Left ventricle myocardium superior (tissue), 1 donor: ENCODE measurements at places on chromosomes 7 and 10. TPM values are rescaled to one million over a fixed set of nuclear protein-coding genes. Genes with fewer than 3 reads are reported as not detected.
A peak's percentile ranks its signal among the peaks of the same experiment; 100 is the strongest.

CXCL12 gene
- total RNA-seq, result 136 TPM

GBX1 gene
- 1.5 TPM for total RNA-seq

ABCB1 gene
- 4.8 TPM for total RNA-seq

ELFN1 gene
- total RNA-seq, result 12.0 TPM

CALCR gene
- total RNA-seq, result not detected

DGKB gene
- total RNA-seq, result 0.47 TPM

ERVW-1 gene
- total RNA-seq, result not detected

STK31 gene
- not detected for total RNA-seq

DNA sequence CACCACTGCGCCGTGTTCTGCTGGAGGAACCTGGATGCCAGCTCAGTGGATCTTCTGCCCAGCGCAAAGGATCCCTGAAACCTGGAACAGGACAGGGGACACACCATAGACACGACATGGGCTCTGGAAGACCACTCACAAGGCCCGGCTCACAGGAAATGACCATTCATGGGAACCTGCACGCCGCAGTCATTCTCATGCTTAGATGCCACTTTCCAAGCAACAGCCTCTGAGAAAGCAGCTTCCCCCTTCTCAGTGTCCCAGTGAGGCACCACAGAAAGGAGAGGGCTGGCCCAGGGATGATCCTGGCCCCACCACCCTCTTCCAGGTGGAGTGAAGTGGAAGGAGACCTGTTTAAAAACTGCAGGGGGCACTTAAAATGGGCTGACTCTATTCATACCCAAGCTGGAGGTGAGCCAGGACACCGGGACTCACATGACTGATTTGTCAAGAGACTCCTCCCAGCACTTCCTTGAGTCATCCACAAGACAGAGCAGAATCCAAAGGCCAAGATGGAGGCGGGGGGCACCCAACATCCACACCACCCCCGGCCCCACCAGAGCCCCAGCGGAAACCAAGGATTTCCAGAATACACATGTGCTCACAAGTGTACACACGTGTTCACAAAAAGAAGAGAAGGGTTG lies 11.2 kb downstream of the CTBP2 start:
- peak; percentile 62 for DNase-seq

GRCh38 chr7:101258243-101258731 lies 13.4 kb upstream of the FIS1 start:
- DNase-seq, result no peak

DNA sequence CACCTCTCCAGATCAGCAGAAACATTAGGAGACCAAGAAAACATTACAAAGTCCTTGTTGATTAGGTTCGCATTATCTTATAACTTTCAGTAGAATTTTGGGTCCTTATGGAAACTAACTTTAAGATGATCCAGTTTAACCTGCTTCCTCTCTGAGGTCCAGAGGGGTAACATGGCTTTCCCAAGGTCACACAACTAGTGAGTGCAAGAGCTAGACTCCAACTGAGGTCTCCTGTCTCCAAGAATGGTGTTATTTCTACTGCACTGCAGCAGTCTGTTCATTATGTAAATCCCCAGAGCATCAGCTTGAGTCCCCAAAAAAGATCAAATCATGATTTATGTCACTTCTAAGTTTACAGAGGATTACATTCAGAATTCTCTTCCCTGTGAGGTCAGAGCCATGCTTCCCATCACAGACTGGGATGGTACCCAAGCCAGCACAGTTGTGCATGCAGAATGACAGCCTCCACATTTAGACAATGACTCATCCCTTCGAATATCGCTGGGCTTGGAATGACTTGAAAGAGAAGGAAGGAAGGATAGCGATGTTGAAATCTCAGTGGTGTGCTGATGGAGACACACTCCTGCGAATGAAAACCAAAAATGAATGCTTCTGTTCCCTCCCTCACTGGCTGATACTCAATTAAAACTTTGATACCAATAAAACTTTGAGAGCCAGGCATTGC lies 163.1 kb upstream of the PLXNA4 start:
- DNase-seq, result no peak

GRCh38 chr10:73246322-73246645 lies 771 bp downstream of the DNAJC9 start:
- DNase-seq, result no peak

DNA sequence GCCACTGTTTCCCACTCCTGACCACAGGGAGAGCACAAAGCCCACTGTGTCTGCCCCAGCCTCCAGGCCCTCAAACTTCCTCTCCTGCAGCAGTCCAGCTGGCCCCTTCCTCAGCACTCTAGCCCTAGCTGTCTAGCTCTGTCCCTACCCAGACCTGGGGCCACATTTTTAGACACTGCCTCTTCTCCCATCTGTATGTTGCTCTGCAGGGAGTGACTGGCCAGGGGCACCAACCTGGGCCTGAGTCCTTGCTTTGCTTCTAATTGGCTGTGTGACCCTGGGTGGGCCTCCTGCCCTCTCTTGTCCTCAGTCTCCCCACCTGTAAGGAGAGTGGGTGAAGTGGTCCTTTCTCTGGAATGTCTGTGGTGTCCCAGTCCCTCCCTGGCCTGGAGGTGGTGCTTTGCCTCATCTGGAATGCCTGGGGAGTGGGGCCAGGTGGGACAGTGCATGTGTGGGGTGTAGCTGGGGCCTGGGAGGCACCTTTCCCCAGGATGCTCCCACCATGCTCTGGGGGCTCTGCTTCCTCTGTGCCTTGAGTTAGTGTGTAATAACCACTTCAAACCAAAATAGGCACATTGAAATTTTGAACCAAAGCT lies 25.1 kb downstream of the AQP1 start:
- no peak for DNase-seq

GRCh38 chr7:123398921-123399320 lies 135.5 kb downstream of the IQUB start:
- no peak for DNase-seq

DNA sequence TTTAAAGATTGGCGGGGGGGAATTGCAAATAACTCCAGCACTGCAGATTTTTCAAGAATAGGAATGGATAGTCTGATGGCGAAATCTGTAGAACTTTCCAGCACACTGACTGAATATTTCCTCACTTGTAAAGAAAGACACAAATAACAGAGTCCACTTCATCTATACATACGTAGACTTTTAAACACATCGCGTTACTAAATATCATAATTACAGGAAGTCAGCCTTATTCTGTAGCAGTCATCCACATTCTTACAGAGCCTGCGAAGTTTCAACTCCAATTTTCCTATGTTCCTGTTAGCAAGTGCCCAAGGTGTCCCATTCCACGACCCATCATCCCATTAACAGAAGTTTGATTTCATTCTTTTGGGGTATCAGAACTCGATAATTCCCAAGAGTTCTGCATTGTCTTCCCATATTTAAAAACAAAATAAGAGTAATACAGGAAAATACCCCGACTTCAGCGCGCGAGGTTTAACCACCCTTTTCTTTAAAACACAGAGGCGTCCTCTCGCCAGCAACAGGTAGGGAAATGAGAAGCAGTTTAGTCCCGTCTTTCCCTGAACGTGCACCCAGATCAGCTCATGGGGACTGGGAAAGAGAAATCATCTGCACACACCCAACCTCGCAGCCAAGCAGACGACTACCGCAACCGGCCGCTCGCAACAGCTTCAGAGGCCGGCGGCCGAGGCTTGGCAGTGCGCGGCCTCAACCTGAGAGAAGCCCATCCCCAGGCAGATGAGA lies 880 bp downstream of the HERC4 start:
- no peak for DNase-seq

DNA sequence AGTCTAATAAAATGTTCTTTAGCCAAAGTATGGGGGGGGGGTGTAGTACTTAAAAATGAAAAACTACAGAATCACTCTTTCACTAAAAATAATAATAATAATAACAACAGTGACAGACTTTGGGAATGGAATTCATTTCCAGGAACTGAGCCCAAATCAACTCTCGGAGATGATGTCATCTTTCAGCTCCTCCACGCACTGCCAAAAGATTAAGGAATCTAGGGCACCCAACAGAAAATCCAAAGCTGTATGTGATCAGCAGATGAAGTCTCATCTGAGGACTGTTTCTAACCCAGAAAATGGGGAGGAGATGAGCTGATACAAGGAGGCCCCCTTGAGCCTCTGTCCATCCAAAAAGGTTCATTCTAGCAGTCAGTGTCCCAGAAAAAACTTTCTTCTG lies 54.5 kb downstream of the GRB10 start:
- no peak for DNase-seq

DNA sequence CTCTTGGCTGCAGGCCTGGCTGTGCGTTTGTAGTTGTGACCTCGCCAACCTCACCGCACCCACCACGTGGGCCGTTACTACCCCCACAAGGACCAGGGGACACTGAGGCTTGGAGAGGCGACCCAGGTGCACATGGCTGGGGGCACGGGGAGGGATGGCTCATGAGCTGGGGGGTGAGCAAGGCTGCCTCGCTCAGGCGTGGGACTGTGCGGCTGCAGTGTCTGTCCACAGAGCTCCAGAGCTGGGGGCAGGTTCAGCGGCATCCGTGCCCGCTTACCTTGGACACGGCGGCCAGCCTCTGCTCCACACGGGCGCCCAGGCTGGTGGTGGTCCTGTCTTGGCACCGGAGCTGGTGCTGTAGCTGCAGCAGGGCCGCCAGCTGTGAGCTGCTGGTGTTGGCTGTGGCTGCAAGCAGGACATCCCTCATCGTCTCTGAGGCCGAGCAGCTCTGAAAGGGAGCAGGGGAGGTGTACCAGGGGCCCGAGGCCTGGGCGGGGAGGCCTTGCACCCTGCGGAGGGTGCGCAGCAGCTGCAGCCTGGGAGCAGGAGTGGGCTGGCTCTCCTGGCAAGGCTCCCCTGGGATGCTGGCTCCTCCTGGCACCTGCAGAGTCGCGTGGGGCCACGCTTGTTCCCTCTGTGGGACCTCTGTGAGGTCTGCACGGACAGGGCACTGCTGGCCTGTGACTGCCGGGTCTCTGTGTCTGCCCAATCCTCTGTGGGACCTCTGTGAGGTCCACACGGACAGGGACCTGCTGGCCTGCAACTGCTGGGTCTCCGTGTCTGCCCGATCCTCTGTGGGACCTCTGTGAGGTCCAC lies 60.0 kb upstream of the NKX6-2 start:
- DNase-seq, result no peak

GRCh38 chr10:46218921-46219320 lies 67.9 kb upstream of the ANTXRL start:
- DNase-seq, result no peak

GRCh38 chr7:108802650-108803049 lies 233.0 kb downstream of the DNAJB9 start:
- DNase-seq, result no peak

DNA sequence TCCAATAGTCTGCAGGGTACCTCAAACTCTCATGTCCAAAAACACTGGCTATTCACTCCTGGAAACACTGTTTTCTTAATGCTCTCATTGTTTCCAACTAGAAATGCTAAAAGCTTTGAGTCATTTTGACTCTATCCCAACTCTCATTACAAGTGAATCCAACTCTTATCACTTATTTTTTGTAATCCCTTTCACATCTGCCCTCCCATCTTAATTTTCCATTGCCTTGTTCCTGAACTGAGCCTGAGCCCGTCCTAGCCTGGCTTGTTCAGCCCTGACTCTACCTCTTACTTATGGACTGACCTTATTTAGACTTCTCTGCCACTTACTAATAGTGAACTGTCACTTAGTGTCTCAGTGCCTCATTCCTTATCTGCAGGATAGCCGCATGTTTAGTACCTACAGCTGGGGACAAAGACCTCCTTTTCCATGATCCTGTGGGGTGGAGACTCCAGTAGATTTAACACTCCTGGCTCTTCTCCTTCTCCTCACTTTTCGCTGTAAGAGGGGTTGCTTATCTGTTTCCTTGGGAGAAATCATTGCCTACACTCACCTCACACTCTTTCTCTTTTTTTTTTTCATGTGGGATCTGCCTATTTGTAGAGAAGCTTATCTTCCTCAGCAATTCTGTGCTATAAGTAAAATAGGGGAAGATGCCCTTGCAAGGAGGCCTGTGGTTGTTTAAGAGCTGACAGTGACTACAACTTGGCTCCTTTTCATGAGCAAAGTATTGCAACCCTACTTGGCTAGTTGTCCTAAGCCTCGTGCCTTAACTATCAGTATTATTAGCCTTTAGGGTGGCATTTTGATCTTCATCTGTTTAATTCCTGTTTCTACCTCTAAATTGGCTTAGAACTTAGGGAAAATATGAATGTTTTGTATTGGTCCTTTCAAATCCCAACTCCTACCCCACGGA lies 56.4 kb downstream of the SLC16A12 start:
- no peak for DNase-seq

DNA sequence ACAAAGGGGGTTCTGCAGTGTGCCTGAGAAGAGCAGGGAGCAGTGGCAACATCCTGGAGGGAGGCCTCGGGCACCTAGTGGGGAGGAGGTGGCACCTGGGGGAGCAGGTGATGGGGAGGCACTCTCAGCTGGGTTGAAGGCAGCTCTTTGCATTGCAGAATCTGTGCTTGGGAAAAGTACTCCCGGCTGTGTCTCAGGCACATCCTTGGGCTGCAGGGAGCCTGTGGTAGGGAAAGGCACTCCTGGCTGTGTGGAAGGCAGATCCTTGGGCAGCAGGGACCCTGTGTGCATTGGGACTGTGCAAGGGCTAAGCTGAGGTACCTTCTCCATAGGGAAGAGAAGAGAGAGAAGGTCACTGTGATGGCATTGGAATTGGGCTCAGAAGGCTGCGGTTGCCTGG lies 52.8 kb upstream of the ANTXRL start:
- peak; percentile 5 for DNase-seq

GRCh38 chr7:93046641-93047040 lies 71.1 kb downstream of the SAMD9 start:
- DNase-seq, result no peak

GRCh38 chr7:130272381-130273080 lies 5.9 kb downstream of the CPA2 start:
- peak; percentile 37 for DNase-seq

DNA sequence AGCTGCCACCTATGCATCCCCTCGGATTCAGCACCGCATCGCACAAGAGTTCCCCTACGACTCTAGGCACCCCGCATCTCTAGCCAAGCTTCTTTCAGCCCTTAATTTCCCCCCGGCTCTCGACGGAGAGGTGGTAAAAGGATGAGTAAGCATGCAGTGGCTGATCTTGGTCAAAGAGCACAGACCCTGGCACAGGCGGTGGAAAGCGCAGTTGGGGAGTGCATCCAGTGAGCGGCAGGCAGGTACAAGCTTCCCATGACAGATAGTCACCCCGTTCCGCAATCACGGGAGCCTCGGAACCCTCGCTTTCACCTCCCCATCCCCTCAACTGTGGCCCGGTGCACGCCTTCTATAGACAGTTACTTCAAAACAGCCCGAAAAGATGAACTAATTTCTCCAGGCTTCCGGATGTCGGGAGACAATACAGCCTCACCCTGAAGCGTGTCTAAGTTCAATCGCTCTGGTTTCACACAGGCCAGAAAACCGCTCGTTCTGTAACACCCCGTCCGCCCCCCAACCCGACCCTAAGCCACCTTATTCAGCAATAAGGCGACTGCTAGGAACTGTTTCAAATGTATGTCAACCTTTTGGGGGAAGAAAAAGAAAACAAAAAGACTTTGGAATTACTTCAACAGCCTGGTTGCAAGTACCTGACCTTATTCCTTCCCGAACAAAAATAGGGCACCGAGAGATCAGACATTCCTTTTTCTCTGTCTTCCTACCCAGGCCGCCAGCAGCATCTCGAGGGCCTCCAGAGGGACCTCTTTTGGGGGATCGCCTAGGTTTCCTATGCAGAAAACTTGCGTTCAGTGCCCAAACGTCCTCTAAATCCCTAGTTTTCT lies 1.4 kb downstream of the RHEB start:
- DNase-seq, result peak; percentile 61
